ENCODE measurements at places on chromosomes 16 and 17.

- no peak for DNase-seq
These were observed 41.8 kb upstream of the SEC14L1 start for GRCh38 chr17:77098884-77099545.

- no peak for DNase-seq
These were observed 9.8 kb downstream of the NTHL1 start for GRCh38 chr16:2037647-2038381.

- no peak for DNase-seq
These were observed 22.5 kb upstream of the SLC35B1 start for GRCh38 chr17:49730078-49730784.

GRCh38 chr16:50696575-50697420 is 3.4 kb downstream of the NOD2 start:
- no peak for DNase-seq

DNA sequence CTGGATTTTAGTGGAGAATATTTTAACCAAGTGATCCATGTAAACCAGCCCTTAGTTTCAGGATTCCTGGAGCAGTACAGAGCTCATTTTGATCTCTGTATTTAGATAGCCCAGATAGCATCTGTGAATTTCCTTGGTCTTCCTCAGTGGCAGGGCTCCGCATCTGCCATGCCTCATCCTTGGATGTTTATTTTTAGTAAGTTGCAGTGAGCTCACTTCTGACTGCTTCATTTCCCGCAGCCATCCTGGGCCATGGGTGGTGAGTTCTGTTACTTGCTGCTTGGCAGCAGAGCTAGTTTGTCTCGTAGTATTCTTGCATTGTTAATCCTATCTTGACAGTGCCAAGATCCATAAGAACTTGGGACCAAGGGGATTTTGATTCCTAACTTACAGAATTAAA is 33.7 kb downstream of the IST1 start:
- DNase-seq, result no peak

GRCh38 chr16:81693041-81693743 is 85.9 kb upstream of the PLCG2 start:
- DNase-seq, result no peak

GRCh38 chr16:85913688-85914422 is 14.9 kb downstream of the IRF8 start:
- no peak for DNase-seq

DNA sequence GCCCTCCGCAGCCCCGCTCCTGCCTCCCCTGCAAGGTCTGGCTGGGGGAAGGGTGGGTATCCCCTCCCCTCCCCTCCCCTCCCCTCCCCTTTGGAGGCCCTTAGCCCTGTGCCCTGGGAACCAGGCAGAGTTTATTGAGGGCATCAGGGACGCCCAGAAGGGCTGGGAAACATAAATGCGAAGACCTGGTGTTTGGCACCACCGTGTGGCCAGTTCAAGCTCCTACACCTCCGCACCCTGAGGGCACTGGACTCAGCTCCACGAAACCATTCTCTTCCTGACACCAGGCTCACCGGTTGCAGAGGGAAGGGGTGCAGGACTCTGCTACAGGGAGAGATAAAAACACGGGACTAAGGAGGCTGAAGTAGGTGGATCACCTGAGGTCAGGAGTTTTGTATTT is 1.0 kb upstream of the AIPL1 start:
- peak; percentile 25 for DNase-seq

DNA sequence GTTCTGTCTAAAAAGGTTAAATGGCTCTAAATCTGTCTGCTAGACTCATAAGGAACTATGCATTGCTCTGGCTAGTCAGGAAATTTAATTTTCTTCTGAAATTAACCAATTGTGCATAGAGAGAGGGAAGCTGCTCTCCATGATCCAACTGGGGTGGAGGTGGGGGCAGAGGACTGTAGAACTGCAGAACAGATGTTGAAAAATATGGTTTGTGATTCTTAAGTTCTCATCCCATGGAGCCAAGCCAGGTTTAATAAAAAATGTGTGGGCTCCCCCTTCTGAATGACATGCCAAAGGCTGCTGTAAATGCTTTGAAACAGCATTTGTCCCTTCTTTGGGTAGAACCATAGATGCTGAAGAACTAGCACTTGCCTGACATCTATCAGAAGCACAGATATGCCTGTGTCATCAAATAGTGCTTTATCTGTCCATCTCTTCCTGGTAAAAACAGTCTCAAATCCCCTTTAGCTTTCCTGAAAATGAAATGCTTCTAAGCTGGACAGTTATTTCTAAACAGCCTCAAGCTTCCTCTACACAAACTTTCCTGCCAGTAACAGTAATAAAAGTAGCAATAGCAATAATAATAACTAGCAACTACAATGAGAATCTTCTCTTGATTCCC is 221.4 kb downstream of the CDH8 start:
- DNase-seq, result no peak

DNA sequence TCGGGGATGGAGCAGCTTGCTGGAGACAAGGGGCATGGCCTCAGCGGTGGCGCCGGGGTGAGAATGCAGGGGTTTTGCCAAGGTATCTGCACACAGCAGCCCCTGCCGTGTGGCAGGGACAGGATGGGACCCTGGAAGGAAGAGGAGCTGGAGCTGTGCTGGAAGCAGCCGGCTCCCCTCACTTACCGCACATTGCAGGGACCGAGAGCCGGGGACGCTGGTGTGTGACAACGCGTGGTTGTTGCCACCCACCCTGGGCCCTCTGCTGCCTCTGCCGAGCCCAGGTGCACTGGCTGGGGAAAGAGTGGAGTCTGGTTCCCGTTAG is 3.0 kb downstream of the NUBP2 start:
- no peak for DNase-seq

DNA sequence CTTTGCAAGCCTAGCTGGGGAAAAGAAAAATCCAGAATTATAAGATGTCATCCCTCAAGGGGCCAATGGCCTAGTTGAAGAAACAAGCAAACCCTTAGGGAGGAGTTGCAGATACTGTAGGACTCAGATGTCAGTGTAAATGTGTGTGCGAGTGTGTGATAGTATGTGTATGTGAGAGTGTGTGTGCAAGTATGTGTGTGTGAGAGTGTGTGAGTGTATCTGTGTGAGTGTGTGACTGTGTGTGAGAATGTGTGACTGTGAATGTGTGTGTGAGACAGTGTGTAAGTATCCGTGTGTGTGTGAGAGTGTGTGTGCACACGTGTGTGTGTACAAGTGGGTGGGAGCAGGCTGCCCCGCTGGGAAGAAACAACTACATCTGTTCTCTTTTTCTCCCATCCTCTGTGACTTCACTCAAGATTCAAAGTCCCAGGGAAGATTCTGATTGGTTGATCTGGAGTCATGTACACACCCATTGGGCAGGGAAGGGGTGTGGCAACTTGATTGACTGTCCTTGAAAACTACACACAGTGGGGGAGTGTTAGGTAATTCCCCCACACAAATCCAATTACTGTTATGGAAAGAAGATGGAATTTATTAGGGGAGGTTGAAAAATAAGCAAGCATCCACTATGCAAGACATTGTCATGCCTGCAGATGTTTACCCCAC is 40.7 kb downstream of the IRX3 start:
- no peak for DNase-seq

GRCh38 chr17:17713839-17714238 is 32.6 kb downstream of the RAI1 start:
- DNase-seq, result no peak

- DNase-seq, result peak; percentile 31
These were observed 28.7 kb upstream of the FASN start for GRCh38 chr17:82126556-82127314.

All from stimulated activated CD8-positive, alpha-beta memory T cell treated with anti-CD3 and anti-CD28 coated beads, Interleukin-4, amount 100 ng/mL, for 4 hours (primary cell).